CMK (cell line): ENCODE measurements at places on chromosomes 13 and 19.

GRCh38 chr13:20074966-20075365, 85.9 kb downstream of the GJA3 start:
- no peak for DNase-seq

DNA sequence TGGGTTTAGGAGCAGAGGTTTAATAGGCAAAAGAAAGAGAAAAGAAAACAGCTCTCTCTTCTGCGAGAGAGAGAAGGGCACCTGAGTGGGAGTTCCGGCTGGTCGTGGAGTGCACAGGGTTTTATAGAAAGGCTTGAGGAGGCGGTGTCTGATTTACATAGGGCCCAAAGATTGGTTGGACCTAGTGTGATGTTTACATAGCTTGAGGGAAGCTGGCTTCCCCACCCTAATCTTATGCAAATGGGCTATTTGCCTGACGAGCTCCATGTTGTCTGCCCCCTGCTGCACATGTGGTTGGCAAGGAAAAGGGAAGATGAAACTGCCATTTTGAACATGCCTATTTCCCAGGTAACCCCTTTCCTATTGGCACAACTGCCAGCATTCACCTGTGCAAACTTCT, 21.5 kb upstream of the MEDAG start:
- no peak for DNase-seq

DNA sequence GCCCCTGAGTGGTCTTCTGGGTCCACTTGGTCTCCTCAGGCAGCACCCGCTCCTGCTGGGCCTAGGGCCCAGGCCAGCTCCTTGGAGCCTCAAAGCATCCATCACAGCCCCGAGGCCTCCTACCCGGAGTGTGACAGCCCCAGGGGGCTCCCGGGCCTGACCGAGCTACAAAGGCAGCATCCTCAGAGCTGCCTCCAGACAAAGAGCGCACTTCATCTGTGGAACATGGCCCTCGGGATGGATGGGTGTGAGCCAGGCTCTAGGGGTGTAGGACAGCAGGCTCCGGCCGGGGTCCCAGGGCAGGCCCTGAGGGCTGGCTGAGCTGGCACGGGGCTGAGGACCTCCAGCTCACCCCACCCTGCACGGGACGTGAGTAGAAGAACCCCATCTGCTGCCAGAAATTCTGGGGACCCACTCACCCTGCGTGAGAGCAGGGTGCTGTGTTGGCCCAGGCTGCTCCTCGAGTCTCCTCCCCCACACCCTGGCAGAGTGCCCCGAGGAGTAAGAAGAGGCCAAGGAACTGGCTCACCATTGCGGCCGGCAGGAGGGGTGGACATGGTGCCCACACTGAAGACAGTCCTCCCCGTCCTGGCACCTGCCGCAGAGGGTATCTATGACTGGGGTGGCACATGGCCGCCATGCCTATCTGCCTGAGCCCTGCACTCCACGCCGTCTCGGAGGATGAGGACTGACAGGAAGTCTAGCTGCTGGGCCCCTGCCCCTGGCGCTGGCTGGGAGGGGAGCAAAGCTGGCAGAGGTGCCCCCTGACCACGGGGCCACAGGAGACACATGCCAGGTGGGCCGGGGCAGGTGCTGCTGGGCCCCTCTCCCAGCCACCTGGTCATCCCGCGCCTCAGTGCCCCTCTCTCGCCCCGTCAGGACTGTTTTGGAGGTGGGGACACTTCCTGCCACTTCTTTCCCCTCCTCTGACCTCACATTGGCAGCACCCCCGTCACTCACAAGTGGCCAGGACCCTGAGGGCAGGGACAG, 22.3 kb downstream of the CEBPG start:
- no peak for DNase-seq

DNA sequence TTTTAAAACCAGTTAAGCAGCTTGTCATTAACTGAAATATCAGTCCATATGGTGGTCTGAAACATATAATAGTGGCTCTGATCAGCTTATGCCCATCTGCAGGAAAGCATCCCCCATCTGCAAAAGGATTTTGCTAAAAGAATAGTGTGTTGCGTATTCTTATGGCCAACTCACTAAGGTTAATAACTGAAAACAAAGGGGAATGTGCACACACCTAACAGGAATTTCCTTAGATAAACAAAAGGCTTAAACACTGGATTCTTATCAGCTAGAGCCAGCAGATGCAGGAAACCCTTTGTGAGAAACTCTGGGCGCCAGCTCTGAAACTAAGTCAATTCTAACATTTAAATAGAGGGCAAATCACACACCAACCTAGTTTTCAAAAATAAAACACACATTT, 22.1 kb downstream of the VPS36 start:
- DNase-seq = peak; percentile 84

DNA sequence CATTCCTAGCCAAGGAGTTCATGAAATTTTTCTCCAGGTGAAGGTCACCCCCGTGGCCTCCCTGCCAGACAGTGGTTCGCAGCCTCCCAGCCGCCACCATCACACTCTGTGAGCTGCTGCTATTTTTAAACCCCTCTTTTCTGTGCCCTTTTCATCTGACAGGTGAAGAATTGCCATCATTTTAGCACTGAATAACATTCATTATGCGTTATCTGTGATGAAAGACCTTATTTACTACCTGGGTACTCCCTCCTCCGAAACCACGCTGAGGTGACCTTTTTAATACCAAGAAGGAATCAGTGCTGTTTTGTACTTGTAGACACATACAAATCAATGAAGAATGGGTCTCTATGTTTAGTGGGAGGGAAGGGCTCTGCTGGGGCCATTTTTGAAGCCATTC, 148.9 kb upstream of the GPR12 start:
- DNase-seq = no peak

DNA sequence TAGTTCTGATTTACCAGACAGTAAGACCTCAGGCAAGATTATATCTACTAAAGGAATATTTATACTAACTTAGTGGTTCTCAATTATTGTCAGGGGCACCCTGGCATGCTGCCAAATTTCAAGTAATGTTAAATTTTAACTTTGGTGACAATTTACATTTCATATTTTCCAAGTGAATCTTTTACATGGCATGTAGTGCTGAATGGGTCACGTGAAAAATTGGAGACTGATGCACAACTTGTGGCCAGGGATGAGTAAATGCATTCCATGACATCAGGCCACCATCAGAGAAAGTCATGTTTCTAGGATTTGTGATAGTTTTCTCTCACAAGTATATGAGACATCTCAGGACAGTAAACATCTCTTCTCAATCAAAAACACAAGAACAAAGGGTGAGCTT, 202.6 kb upstream of the SOX21 start:
- no peak for DNase-seq

DNA sequence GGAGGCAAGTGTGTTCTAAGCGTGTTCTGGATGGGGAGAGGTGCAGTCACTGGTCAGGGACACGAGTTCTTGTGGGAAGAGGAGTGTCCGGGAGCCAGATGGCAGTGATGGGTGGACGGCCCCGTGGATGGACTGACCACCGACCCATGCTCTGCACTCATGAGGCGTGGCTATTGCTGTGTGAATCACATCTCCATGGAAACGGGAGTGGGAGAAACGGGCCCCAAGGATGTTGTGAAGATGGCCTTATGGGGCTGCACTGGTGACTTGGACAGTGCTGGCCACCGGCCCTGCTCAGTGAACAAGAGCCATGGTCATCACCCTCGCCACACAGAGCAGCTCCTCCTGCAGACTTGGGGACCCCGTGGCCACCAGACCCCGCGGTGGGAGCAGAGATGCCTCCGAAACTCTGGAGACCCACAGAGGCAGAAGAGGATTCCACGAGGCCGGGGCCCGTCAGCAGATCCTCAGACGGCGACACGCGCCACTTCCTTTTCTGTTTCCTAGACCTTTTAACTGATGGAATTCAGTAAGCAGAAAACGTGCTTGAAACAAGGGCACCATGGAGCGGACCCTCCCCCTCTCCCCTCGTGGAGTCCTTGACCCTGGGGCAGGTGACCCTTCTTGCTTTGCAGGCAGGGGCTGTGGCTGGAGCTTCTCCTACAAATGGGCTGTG, 47.5 kb downstream of the GAS6 start:
- no peak for DNase-seq

DNA sequence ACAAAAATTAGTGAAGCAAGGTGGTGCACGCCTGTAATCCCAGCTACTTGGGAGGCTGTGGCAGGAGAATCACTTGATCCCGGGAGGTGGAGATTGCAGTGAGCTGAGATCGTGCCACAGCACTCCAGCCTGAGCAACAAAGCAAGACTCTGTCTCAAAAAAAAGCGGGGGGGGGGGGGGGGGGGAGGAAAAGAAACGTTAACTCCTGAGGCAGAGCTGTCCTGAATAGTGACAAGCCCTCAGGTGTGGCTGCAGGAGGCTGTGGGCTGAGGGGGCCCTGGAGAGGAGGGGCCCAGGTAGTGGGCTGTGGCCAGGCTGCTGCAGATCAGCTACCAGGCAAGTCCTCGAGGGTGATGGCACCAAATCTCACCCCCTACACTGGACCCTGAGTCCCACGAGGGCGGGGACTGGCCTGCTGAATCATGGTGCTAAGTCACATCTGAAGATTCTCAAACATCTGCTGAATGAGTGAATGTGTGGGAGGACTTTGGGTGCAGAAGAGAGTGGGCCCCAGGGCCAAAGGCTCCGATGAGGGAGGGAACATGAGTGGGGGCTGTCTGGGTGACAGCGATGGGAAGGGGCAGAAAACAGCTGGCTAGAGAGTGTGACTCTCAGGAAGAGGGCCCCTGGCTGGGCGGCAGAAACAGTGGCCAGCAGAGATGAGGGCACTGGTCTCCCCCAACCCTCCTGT, 24.6 kb upstream of the ATP1A3 start:
- no peak for DNase-seq

GRCh38 chr19:679418-680286, 3.5 kb downstream of the FSTL3 start:
- no peak for DNase-seq

GRCh38 chr19:5141129-5141849, 172.4 kb downstream of the KDM4B start:
- DNase-seq = no peak

DNA sequence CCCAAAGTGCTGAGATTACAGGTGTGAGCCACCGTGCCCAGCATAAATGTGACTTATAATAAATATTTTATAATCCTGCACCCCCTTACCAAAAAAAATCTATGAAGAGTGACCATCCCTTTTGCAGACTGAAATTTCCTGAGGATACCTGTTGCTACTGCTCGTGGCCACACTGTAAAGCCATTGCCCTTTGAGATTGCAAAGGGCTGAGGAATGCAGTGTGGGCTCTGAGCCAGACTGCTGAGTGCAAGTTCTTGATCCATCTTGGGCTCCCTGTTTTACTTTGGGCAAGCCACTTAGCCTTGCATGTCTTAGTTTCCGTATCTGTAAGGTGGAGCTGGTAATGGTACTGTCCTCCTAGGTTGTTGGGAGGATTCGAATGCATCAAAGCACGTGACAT, 23.4 kb downstream of the SIPA1L3 start:
- DNase-seq = no peak

DNA sequence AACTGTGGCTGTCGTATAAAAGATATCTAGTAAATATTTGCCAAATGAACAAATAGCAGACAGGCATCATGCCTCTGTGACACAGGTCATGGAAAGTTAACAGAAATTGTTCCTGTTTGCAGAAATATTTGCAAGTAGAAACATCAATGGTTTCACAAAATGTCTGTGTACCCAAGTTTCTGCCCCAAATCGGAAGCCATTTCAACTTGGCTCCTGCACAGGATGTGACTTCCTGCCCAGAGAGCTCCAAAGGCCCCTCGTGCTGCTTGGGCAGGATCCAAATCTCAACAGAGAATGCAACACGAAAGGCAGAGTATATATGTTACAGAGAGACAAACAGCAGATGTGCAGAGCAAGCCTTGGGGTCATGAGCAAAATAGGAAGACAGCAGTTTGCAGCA, 95.5 kb upstream of the SERP2 start:
- DNase-seq = no peak

GRCh38 chr19:49491030-49491803, 3.8 kb downstream of the RPL13A start:
- DNase-seq = no peak

- DNase-seq = peak; percentile 89
Measured at GRCh38 chr19:47273313-47274070, 1.2 kb upstream of the INAFM1 start.

DNA sequence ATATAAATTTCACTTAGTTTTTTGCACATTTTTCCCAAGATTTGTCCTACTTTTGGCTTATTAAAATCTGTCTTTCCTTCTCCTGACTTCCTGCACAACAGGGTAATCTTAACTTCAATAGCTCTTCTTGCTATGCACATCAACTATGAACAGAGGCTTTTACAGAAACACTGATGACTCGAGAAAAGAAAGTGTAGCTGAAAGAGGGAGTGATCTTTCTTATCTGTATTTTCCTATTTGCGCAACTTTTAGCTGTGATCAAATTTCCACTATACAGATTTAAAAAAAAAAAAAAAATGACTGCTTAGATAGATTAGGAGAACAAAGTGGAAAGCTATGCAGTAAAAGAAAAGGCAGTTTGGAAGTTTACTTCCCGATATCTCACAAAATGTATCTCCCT, 406.9 kb downstream of the LIG4 start:
- no peak for DNase-seq

DNA sequence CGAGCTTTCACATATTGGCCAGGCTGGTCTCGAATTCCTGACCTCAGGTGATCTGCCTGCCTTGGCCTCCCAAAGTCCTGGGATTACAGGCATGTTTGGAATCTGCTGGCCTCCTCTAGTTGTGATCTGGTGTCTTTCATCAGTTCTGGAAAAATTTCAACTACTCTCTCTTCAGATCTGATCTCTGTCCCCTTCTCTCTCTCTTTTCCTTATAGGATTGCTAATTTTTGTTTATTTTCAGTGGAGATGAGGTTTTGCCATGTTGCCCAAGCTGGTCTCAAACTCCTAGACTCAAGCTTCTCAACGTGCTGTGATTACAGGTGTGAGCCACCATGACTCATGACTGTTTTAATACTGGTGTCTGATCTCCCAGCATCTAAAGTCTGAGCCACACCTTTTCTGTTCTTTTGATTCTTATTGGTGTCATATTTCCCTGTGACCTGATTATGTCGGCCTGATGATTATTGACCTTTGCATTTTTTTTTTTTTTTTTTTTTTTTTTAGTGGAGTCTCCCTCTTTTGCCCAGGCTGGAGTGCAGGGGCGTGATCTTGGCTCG, 10.4 kb upstream of the NANOS2 start:
- DNase-seq = no peak

DNA sequence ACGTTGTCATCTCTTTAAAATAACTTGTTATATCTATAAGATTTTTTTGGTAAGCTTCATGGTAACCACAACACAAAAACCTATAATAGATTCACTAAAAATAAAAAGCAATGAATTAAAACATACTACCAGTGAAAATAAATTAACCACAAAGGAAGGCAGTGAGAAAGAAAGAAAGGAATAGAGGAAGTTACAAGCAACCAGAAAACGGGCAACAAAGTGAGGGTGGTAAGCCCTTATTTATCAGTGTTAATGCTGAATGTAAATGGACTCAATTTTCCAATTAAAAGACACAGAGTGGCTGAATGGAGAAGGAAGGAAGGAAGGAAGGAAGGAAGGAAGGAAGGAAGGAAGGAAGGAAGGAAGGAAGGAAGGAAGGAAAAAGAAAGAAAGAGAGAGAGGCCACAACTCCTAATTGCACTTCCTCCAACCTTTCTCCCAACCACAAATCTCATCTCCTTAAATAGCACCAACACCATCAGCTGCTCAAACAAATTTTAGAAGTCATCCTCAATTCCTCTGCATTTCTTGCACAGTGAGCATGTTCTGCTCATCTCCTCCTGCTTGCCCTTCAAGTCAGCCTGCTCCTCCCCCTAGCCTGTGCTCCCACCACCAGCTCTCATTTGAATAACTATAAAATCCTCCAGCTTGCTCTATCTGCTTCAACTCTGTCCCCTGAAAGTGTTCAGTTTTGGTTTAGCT, 48.6 kb downstream of the CCNA1 start:
- no peak for DNase-seq

GRCh38 chr19:3389876-3390371, 23.5 kb downstream of the NFIC start:
- DNase-seq = no peak
